Aorta (tissue), 5 donors: ENCODE measurements at places on chromosomes 7 and 10. TPM values are rescaled to one million over a fixed set of nuclear protein-coding genes. Genes with fewer than 3 reads are reported as not detected.

CUL1 gene
- 43.8 TPM for total RNA-seq

LRIT1 gene
- total RNA-seq: not detected

- no peak for DNase-seq
Observed at GRCh38 chr10:122126763-122127659, 138.0 kb downstream of the TACC2 start.

- no peak for DNase-seq
Observed at GRCh38 chr7:86947929-86948328, 111.5 kb downstream of the ELAPOR2 start.

DNA sequence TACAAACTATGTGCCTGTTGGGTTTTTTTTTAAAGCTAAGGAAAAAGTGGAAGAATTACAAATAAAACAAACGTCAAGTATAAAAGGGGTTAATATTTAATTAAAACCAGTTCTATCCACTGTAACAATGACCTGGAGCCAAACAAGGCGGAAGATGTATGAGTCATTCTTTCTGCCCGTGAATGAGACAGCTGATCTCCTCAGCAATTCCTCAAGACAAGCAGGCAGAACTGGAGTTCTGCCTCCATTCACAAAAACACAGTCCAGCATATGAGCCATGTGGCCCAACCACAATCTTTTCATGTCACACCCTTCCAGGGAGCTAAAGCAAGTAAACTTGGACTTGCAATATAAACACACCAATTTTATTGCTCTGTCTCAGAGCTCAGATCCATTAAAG is 8.4 kb downstream of the ETV1 start:
- peak; percentile 53 for DNase-seq

DNA sequence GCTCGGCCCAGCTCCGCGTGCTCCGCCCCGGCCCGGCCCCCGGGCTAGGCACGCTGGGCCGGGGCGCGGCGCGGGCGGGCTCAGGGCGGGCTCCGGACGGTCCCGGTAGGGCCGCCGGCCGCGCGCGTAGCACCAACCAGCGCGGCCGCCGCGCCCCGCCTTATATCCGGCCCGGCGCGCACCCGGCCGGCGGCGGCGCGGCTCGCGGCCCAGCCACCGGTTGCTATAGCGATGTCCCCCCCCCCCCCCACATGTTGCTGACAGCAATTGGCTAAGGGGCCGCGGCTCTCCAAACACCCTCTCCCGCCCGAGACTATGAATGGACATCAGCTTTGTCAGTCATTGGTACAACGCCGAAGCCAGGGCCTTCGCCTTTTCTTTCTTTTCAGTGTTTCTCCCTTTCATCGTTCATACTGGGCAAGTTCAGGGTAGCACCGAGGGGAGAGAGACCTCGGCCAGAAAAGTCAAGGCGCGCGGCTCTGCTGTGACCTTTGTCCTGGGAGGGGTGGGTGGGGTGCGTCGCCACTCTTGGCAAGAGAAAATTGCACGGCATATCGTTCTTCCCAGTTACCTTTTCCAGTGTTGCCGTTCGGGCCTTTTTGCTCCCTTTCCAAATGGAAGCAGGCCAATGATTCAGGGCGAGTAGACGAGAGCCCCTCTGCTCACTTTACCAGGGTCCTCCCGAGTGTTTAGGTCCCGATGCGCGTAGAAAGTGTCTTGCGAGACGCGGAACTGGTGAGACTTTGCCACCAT is 354.2 kb downstream of the DNAJB6 start:
- peak; percentile 56 for DNase-seq
